ENCODE measurements at places on chromosomes 1 and 21.
A peak's percentile ranks its signal among the peaks of the same experiment; 100 is the strongest.

- DNase-seq = no peak
These were observed 75.0 kb upstream of the MACF1 start for GRCh38 chr1:39129514-39129913.

GRCh38 chr21:43957611-43958362 lies 54.3 kb upstream of the TRAPPC10 start:
- DNase-seq = no peak

- no peak for DNase-seq
These were observed 473.0 kb upstream of the VAMP3 start for GRCh38 chr1:7298145-7298544.

DNA sequence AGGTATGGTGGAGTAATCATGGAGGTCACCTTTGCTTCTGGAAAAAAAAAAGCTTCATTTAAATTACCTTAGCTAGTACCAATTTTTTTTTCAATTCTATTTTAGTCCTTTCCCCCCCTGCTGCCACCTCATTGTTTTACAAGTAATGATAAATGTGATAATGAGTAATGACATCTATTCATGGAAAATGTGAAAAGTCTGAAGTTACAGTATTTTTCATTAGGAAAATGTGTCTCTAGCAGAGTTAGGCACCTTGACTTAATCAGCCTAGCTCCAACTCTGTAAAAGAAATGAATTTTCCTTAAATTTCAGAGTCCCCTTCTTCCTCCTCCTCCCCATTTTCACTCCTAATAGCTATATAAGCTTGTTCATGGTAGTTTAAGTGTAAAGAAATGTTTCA lies 204.9 kb upstream of the USP25 start:
- no peak for DNase-seq

DNA sequence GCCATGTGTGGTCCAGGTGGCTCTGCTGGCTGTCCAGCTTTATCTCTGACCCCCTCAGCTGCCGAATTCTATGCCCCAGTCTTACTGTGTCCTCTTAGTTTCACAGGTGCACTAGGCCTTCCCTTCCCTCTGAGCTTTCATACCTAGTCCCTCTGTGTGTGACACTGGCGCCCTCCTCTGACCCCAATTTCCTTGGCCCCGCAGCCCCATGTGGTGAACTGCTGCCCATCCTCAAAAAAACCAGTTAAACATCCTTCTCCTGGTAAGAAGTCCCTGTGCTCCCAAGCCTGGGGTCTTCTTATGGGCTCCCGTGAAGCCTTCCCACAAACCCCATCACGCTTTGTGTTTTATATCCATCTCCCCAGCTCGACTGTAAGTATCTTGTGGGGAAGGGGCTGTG lies 93.9 kb upstream of the TSPAN2 start:
- DNase-seq = no peak

DNA sequence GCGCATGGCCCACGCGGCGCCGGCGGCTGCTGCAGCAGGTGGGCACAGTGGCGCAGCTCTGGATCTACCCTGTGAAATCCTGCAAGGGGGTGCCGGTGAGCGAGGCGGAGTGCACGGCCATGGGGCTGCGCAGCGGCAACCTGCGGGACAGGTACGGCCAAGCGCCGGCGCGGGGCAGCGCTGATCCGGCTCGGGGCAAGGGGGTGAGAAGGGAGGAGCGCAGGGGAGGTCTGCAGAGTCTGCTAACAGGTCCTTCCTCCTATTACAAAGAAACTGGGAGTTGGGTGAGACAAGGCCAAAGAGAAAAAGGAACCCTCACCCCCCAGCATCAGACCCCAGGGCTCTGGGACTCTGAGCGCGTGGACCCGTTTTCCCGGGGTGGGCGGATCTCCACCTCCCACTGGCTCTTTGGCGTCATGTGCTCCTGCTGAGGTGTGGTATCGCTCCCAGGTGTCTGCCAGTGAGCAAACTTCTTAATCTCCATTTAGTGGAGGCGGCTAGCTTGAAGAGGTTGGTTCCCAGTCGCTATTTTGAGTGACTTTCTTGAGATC lies 431 bp downstream of the MTARC1 start:
- no peak for DNase-seq

DNA sequence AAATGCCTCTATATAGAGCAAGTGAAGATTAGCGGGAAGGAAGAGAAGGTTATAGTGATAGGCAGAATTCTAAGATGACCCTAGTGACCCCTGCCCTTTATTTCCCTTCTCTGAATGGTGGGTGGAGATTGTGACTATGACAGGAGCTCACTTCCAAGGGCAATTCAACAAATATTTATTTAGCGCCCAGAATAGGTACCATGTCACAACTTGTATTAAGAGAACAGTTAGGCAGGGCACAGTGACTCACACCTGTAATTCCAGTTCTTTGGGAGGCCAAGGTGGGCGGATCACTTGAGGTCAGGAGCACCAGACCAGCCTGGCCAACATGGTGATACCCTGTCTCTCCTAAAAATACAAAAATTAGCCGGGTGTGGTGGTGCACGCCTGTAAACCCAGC lies 236.0 kb upstream of the POGK start:
- no peak for DNase-seq

GRCh38 chr21:26093122-26093521 lies 77.4 kb downstream of the APP start:
- DNase-seq = no peak

- no peak for DNase-seq
These were observed 208.7 kb upstream of the CSF3R start for GRCh38 chr1:36691374-36691773.

- DNase-seq = no peak
These were observed 49.7 kb upstream of the SLC2A1 start for GRCh38 chr1:43008115-43009060.

DNA sequence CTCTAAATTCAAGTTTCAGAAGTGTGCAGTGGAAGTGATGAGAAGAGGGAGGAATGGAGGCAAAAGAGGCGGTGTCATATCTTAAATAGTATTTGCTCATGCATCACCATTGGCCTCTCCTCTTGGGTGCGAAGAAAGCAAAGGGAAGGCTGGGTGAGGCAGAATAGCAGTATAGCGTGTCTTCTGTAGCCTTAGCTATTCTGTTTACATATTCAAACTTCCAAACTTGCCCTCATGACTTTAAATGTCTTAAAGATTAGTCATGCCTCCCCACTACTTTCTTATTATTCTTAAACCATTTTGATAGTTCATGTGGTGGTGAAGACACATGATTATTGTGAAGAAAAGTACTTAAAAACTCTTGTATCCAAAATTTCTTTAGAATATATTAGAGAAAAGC lies 104.6 kb upstream of the TENT5C start:
- DNase-seq = no peak

- DNase-seq = no peak
These were observed 7.3 kb upstream of the IFNGR2 start for GRCh38 chr21:33395891-33396331.

GRCh38 chr1:43270421-43271095 lies 775 bp downstream of the TMEM125 start:
- no peak for DNase-seq

DNA sequence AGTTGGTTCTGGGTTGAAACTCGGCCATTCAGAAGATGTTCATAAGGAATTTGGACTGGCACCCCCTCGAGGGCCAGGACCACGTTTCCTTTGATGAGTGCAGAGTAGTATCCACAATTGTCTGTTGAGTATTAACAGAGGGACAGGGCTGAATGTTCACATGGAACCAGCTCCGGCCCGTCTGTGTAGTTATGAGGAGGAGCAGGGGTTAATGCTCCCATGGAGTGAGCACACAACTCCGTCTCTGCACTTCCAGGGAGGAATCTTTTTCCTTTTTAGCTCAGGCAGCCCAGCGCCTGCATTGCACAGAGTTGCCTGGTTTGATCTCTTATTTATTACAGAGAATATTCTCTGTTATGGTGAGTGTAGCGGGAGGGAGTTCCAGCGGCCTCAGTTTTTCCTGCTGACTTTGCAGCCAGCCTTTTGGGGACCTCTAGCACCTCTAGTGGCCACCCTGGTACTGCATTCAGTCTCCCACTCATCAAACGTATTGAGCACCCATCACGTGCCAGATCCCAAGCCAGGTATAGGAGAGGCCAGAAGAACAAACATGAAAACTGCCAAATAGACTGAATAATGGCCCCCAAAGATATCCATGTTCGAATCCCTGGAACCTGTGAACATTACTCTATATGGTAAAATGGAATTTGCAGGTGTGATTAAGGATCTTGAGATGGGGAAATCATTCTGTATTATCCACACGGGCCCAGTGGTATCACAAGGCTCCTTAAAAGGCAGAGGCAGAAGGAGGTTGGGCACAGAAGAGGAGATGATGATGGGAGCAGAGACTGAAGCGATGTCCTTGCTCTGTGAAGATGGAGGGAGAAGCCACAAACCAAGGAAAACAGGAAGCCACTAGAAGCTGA lies 167.7 kb upstream of the CSF3R start:
- peak; percentile 26 for DNase-seq

DNA sequence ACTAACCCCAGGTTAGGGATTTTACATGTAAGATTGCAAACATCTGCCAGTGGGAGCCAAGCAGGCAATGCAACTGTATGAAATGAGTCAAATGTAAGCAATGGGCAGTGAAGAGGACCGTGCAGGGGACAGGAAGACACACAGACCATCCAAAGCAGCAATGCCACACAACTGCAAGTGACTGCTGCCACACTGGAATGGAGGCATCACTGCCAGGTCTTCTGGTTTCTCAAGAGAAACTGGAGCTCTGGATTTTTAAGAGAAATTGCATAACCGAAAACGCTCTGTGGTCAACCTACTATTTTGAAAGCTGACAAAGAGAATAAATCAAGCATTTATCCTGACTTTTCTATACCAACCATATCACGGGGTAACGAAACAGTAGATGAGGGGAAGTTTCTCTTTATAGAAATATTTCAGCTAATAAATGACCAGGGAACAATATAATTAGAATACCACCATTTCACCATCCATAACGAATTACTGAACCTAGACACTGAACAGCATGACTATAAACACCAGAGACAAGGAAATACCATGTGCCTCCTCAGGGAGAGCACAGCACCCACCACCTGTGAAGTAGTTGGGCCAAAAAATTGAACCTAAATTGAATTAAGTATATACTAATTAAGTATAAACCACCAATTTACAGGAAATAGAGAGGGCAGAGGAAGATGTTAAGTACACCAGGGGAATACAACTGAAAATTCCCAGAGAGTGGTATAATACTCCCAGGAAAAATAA lies 4.4 kb downstream of the AK2 start:
- DNase-seq = no peak

GRCh38 chr1:8463144-8463927 lies 145.4 kb downstream of the SLC45A1 start:
- no peak for DNase-seq

- no peak for DNase-seq
These were observed 3.3 kb upstream of the FMOD start for GRCh38 chr1:203354246-203354645.

- no peak for DNase-seq
These were observed 17.1 kb downstream of the TTF2 start for GRCh38 chr1:117077267-117077666.

DNA sequence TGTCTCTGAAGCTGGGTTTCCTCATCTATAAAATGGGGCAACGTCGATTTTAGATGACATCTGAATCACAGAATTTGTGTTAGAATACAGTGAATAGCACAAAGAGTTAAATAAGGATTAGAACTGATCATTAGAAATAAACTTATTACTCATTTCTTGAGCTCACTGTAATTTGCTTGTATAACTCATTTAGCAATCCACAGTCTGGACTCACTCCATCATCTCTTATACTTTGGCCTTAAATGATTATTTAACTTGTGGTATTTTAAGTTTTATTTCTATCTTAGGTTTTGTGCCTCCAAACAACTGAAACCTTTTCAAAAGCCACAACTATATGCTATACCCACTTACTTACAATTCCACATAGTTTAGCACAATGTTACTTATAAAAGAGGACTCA lies 128.0 kb downstream of the CDC42BPA start:
- no peak for DNase-seq

- no peak for DNase-seq
These were observed 110.8 kb downstream of the LACTBL1 start for GRCh38 chr1:22861764-22862440.

DNA sequence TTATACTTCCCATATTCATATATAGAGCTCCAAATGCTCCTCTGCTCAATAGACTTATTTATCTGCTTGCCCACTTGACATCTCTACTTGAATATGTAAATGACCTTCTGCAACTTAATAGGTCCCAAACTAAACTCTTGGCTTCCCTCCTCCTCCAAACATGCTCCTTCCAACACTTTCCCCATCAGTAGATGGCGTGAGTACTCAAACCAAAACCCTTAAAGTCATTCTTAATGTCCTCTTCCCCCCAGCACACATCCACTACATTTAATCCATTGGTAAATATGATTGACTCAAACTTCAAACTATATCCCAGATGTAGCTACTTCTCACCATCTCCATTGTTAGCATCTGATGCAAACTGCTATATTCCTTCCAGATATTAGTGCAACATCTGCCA lies 48.5 kb upstream of the PBX1 start:
- no peak for DNase-seq

DNA sequence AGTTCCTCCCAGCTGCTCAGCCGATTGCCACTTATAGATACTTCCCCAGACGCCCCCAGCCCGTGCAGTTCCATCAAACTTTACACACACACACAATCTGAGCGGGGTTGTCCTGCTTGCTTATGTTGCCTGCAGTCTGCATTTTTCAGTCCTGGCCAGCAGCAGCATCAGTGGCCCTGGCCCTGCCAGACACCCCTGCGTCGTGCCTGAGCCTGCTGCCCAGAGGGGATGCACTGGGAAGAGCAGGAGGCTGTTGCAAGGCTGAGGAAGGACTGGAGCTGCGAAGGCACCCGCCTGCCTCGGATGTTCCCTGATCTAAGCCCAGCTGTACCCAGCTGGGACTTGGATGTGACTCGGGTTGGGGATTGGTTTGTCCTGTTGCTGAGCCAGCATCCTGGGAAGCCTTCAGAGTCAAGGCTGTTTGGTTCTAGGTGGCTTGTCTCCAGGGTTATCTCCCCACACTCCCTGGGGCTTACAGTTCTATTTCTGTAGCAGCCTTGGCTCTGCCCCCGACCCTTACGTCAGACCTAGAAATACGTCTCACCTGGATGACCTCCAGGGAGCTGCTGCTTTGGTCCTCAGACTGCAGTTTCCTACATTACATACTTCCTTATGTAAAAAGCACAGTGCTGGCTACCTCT lies 42.3 kb downstream of the MAN1C1 start:
- no peak for DNase-seq

GRCh38 chr1:159040893-159041724 lies 31.4 kb downstream of the IFI16 start:
- no peak for DNase-seq

Data from activated naive CD4-positive, alpha-beta T cell (primary cell).